ENCODE measurements at places on chromosomes 7 and 10.

DNA sequence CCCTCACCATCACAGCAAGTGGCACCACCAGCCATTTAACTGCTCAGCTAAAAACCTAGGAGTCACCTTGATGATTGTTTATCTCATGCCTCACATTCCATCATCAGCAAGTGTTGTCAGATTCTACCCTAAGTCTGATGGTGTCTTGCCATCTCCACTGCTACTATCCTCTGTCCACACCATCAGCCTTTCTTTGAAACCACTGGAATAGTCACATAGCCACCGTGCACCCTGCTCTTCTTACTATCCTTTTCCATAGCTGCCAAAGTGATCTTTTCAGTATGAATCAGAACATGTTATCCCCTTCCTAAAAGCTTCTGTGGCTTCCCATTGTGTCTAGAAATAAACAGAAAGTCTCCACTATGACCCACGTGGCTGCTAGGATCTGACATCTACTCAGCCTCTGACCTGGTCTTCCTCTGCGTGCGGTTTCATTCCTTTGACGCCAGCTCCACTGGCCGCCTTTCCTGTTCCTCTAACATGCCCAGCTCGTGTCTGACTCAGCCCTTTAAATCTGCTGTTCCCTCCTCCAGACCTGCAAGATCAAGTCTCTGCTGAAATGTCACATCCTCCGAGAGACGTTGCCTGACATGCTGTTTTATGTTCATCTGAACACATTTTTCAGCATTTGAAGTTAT lies 16.5 kb upstream of the CHN2 start:
- no peak for DNase-seq

DNA sequence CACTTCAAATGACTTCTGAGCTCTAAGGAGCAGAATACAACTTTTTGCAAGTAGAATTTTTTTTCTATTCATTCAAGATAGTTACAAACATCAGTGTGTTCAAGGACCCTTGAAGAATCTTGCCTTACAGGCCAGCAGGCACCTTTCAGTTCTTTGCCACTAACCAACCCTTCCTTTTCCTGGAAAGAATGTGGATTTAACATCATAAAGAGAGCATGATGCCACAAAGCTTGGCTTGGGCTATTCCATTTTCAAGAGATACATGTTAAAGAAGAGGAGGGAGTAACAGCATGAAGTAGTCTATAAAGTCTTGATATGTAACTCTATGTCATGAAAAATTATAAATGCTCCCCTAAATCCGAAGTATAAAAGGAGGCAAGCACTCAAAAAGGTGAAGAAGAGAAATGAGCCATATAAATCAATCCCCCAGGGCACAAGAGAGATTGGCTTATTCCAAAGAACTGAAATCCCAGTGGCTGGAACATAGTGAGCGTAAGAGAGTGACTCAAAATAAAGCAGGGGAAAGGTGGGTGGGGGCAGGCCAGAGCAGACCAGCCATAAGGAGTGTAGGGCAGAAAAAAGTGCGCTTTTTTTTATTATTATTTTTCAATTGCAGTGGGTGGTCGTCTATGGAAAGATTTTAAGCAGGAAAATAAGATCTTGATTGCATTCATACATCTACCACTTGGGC lies 1025.6 kb upstream of the C7orf33 start:
- no peak for DNase-seq

DNA sequence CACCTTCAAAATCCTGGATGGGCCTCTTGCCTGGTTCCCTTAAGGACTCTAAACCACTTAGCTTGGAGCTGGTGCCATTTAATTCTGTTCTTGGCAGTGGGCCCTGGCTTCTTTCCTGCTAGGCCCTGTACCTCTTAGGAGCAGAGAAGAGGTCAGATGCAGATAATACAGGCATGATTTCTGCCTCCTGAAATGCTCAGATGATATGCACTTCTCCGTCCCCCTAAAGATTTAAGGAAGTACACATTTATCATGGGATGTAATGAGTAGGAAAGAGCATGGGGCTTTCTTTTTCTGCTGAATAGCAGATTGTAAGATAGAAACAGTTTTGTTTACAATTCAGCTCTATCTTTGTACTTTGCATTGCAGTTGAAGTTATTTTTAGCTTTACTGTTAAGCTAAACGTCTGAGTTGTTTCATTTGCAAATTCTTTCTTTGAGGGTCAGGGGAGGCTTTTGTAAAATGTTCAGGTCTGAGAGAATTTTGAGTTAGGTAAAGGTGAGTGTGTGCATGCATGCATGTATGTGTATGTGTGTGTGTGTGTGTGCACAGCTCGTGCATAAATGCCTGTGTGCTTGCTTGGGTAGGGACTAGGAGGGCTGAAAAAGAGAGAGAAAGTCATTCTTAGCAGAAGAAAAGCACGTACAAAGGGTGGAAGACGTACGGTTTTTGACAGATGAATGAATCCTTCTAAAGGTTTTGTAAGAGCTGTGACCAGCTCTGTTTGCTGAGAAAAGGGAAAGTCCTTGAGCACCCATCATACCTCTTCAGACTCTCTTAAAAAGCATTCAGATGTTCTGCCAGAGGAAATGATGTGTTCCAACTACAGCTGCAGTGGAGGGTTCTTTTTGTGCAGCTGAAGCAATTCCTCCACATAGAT lies 364.2 kb downstream of the AUTS2 start:
- no peak for DNase-seq

DNA sequence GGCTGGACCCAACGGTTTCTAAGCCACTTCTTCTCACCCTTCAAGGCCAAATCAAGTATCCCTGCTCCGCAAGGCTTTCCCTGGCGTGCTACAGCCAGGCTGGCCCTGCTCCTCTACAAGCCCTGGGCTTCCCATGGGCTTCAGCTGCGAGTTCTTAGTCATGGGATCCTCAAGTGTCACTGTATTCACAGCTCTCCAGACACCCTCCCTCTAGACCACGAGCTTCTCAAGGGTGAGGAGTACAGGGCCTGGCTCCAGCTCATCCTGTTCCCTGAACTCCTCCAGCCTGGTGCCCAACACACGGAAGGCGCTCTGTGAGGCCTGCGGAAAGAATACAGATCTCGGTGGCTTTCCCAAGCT lies 38.8 kb downstream of the FAM53B start:
- DNase-seq = no peak

GRCh38 chr10:24475598-24475997 lies 248.1 kb downstream of the ARHGAP21 start:
- DNase-seq = no peak

- DNase-seq = no peak
These were observed 2.5 kb downstream of the MKRN1 start for GRCh38 chr7:140476698-140477261.

GRCh38 chr7:47664650-47665195 lies 82.8 kb upstream of the TNS3 start:
- no peak for DNase-seq

DNA sequence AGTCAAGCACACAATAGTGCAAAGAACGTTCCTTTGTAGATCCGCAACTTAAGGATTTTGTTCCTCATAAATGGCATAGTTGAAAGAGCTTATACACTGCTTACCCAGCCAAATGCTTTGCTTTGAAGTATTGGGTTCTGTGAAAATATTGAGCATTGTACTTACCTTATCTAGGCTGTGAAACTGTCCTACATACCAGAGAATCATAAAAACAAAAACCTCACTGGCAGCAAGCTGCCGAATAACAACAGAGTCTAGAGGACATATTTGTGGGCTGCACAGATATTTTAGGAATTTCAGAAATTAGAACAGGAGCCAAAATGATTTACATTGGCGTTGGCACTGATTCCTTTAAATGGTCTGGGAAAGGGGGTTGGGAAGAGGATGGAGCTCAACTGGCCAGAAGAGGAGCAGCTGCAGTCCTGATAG lies 174.8 kb downstream of the RTKN2 start:
- DNase-seq = no peak

DNA sequence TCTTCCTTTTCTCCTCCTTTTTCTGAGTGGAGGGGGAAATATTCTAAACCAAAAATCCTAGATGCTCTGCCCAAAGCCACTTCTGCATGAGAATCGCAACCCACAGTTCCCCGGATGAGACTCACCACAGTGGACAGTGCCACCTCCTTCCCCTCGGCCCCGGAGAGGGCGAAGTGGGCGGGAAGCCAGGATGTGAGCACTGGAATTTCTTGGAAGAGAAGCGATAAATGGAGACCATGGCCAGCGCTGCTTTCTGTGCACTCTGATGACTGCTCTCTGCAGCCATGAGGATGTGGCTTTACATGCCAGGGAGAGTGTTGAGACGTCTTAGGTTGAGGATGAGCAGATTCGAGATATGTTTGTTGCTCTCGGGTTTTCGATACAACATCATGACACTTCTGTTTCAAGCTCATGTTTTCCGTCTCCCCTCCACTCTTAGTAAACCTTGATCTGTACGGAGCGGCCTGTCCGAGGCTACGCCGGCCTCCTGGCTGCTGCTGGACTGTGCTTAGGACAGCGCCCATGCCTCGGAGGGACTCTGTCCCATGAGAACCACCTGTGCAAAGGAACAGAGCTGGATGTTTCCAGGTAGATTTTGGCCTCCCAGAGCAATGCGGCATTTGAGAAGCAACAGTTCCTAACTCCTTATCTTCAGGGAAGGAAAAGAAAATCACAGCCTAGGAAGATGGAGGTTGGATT lies 414.6 kb upstream of the FOXK1 start:
- no peak for DNase-seq

DNA sequence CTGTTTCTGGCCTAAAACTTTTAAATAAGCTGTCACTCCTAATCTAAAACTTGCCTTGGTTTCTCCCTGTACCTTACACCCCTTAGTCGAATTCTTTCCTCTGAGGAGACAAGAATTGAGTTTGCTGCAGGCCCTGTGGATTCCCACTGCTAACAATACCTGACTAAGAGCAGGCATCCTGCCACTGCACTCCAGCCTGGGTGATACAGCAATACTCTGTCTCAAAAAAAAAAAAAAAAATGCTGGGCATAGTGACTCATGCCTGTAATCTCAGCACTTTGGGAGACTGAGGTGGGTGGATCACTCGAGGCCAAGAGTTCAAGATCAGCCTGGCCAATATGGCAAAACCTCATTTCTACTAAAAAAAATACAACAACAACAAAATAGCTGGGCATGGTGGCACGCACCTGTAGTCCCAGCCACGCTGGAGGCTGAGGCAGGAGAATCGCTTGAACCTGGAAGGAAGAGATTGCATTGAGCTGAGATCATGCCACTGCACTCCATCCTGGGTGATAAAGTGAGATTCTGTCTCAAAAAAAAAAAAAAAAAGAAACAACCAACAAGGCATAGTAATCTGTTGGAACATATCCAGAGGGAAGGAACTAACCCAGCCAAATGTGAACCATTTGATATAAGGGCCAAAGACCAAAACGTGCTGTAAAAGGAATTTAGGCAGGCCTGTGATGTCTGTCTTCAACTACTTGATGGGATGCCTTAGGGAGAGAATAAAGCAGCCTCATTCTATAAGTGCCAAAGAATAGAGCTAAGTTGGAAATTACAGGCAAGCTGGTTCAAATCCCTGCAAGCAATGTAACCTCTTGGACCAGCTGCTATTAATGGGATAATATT lies 732.7 kb upstream of the AUTS2 start:
- DNase-seq = no peak

- DNase-seq = peak; percentile 66
These were observed 447.8 kb upstream of the C7orf33 start for GRCh38 chr7:148142660-148143248.

DNA sequence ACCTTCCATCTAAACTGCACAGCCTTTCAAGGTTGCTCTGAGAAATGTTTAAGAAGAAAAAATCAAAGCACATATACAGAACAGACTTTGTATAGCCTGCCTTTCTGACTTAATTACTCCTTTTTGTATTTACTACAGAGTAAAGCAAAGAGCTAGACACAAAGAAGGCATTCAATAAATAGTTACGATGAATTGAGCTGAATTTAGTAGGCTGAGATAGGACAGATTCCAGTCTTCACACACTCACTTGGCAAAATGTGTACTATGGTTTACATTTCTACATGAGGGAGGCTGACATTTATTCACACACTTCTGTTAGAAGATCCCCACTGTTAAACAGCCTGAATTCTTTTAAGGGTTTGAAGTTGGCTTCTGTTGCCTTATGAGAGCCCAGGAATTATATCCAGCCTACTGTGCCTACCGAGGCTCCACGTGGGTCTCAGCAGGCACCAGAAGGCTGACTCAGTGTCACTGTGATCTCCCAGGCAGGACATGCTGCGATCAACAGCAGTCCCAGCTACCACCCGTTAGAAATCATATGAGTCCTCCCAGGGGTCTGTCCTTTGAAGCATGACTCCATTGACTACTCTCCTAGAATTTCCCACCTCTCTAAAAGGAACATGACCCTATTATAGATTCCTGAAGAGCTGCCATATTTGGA lies 24.5 kb upstream of the SLC25A13 start:
- DNase-seq = no peak

GRCh38 chr10:46297406-46298204 lies 10.8 kb downstream of the ANTXRL start:
- DNase-seq = no peak

DNA sequence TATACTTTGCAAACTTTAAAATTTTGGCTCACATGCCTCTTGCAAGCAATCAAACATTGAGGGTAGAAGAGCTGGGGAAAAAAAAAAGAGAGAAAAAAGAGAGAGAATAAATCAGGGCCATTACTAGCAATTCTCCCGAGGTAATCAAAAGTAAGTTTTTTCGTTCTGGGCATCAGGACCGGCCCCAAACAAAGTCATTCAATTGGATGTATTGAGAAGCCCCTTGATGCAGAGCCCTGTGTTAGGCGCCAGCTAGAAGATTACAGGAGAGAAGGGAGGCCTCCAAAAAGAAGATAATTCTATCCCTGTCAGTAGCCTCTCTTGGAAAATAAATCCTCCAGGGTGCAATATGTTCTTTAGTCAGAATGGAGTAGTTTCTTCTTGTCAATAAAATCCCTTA lies 2.2 kb upstream of the CTNNA3 start:
- no peak for DNase-seq

GRCh38 chr7:42972699-42973500 lies 40.7 kb downstream of the MRPL32 start:
- no peak for DNase-seq

DNA sequence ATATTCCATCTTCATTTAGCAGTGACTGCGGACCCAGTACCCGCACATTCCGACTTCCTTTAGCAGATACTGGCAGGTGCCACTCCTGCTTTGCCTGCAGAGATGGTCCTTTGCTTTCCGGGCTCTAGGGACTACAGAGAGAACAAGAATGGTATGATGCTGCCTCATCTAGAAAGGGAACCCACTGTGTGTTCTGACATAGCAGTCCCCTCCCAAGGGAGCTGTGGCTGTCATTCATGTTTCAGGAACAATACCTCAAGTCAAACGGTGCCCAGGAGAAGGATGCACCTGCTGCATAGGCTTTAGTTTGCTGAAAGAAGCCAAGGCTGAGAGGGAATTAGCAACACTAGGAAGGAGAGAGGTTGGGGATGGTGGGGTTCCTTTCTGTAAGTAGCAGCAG lies 15.9 kb upstream of the TMEM72 start:
- DNase-seq = no peak

- DNase-seq = no peak
These were observed 2.0 kb downstream of the EIF3A start for GRCh38 chr10:119078422-119079179.

- no peak for DNase-seq
These were observed 570 bp downstream of the TBC1D12 start for GRCh38 chr10:94402843-94403379.

DNA sequence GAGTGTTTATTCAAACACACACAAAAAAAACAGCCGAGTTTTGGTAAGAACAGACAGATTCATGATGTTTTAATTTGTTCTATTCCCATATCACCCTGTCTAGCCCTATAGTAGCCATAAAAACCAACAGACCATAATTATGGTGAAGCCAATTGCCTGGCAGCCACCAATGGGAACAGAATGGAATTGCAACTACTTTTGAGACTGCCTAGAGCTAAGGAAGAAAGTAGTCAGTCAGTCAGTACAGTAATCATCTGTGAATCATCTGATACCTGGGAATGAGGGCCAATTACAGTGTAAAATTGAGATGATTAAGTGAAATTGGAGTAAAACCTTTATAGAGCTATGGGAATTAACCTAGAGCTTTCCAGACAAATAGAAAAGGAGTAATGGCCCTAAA lies 952.7 kb upstream of the KCND2 start:
- DNase-seq = no peak
